ENCODE measurements at places on chromosomes 7 and 10. TPM values are rescaled to one million over a fixed set of nuclear protein-coding genes. Genes with fewer than 3 reads are reported as not detected.
A peak's percentile ranks its signal among the peaks of the same experiment; 100 is the strongest.

DNA sequence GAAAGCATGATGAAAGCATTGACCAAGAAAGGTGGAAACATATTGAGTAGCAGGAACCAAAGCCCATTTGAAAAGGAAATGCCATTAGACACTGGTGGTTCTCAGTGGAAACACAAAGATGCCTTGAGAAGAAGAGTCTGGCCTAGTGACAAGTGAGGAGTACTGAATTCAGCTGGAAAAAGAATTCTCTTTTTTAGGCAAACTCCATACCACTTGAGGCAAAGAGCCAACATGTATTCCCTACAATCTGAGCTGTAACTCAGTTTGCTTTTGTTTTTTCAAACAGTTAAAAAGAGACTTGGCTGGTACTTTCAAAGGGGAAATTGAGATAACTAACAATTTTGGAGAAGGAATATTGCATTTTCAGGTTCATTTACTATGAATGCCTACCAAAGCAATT lies 624.0 kb downstream of the NRG3 start:
- H3K27me3 ChIP-seq, result no peaks in the 10 kb centered on the region
- H3K27ac ChIP-seq, result no peak overlapping the region
- no peak for DNase-seq
- H3K4me1 ChIP-seq, result no peaks in the 10 kb centered on the region

DNA sequence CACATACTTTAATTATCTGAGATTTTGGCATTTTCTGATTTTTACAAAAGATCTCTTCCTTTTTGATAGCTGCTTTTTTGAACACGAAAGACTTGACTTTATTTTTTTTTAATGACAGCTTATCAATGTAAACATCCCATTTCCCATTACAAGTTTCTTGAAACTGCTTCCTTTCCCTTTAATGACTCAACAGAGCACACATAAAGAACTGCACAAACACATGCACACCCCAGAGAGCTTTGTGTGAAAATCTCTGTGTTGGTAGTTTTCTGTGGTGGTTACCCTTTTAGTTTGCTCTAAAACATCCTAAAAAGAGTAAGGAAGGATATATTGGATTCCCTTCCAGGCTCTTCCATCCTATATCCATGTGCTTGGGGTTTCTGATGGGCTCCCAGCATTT lies 125.1 kb upstream of the ZNF32 start:
- no peak overlapping the region for H3K4me3 ChIP-seq
- H3K27me3 ChIP-seq, result no peaks in the 10 kb centered on the region
- no peak for DNase-seq
- no peak overlapping the region for H3K27ac ChIP-seq

GRCh38 chr7:115191526-115191925 lies 269.6 kb downstream of the MDFIC start:
- H3K27ac ChIP-seq, result no peak overlapping the region
- no peak for DNase-seq
- no peak overlapping the region for H3K4me3 ChIP-seq
- H3K4me1 ChIP-seq, result no peaks in the 10 kb centered on the region
- H3K36me3 ChIP-seq, result no peaks in the 10 kb centered on the region

DNA sequence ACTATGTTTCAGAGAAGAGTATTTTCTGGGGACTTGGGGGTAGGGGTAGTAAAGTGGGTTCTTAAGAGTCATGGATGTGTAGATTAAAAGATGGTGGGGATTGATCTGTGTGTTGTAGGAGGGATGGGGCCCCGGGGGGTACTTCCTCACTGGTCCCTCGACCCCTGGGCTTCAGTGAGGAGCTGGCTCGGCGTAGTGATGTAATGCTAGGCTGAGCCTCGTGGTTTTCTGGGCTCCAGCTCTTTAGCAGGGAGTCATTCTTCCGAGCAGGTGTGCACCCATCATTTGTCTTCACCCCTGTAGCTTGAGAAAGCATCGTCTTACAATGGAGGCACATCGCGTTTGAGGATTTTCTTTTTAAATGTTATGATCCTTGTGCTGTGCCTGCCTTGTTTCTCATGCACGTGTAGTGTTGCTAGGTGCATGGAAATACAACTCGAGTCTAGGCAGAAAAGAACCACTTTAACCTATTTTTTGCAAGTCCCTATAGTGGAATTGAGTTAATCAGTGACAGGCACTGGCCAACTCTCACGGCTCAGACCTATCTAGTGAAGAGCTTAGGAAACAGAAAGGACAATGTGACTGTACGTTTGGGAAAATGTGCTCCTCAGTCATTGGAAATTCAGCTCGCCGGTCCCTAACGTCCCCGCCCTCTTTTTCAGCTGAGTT lies 106.1 kb upstream of the BTBD16 start:
- H3K4me3 ChIP-seq, result peak overlapping the region; percentile 77
- no peaks in the 10 kb centered on the region for H3K27me3 ChIP-seq
- H3K27ac ChIP-seq, result peak overlapping the region; percentile 90
- DNase-seq, result no peak
- no peaks in the 10 kb centered on the region for H3K36me3 ChIP-seq
- peaks cover 38% of the 10 kb centered on the region for H3K4me1 ChIP-seq

Gene PKD2L1
- total RNA-seq, result not detected

- DNase-seq, result no peak
- H3K27me3 ChIP-seq, result peaks cover 8% of the 10 kb centered on the region
- no peak overlapping the region for H3K4me3 ChIP-seq
- no peak overlapping the region for H3K27ac ChIP-seq
- H3K36me3 ChIP-seq, result no peaks in the 10 kb centered on the region
These were observed 102.5 kb upstream of the APBB1IP start for GRCh38 chr10:26335574-26336093.

Gene SLC26A4
- total RNA-seq, result 0.51 TPM

Gene SAP25
- 1.5 TPM for total RNA-seq

DNA sequence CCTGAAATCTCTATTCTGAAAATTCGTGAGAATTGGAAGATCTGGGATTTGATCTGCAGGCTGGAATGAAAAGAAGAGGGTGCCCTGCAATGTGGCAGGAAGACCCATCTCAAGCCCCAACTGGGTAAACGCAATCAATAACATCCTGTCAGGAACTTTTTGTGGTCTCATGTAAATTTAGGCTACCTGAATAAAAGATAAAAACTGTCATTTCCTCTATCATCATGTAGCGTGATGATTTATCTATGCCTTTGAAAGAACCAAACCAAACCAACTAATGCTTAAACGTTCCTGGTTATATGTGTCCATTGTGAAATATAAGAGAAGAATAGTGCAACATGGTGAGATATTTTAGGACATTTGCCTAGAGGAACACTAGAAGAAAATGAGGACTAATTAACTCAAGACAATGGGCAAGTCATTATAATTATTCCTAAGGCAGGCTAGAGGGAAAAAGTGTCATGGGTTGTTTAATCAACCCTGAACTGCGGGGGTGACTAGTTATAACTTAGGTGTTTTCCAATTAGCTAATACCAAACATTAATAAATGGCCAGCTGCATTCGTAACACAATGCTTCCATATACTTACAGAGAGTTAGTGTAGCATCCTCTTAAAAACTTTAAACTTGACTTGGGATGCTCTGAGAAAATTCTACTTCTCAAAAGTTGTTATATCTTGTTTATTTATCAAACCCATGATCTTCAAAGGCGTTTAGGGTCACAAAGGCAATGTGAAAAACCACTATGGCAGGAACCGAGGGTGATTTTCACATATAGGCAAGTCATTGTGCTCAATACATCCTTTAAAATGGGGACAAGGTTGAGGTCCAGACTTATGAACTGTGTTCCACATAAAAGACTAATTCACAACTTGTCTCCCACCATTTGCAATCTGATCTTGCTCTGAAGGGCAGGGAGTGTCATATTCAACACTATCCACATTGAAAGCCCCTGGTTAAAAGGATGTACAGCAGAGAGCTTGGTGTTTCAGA lies 48.6 kb upstream of the ADO start:
- H3K27me3 ChIP-seq, result peaks cover 30% of the 10 kb centered on the region
- H3K4me3 ChIP-seq, result no peak overlapping the region
- DNase-seq, result no peak
- H3K27ac ChIP-seq, result no peak overlapping the region
- H3K36me3 ChIP-seq, result no peaks in the 10 kb centered on the region

DNA sequence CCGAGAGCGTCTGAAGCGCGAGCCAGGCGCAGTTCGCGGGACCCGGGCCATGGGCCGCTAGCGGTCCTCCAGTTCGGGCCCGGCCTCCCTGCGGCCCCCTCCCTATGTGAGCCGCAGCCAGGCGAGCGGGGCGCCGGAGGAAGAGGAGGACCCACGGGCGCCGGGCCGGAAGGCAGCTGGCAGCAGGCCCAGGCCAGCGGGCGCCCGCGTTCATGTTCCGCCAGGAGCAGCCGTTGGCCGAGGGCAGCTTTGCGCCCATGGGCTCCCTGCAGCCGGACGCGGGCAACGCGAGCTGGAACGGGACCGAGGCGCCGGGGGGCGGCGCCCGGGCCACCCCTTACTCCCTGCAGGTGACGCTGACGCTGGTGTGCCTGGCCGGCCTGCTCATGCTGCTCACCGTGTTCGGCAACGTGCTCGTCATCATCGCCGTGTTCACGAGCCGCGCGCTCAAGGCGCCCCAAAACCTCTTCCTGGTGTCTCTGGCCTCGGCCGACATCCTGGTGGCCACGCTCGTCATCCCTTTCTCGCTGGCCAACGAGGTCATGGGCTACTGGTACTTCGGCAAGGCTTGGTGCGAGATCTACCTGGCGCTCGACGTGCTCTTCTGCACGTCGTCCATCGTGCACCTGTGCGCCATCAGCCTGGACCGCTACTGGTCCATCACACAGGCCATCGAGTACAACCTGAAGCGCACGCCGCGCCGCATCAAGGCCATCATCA lies 1.1 kb downstream of the ADRA2A start:
- peak overlapping the region; percentile 55 for H3K4me3 ChIP-seq
- H3K4me1 ChIP-seq, result peaks cover 7% of the 10 kb centered on the region
- peaks cover 50% of the 10 kb centered on the region for H3K27me3 ChIP-seq
- peak; percentile 84 for DNase-seq
- H3K27ac ChIP-seq, result no peak overlapping the region

- no peaks in the 10 kb centered on the region for H3K4me1 ChIP-seq
- H3K27ac ChIP-seq, result no peak overlapping the region
- no peak for DNase-seq
- no peaks in the 10 kb centered on the region for H3K27me3 ChIP-seq
- no peak overlapping the region for H3K4me3 ChIP-seq
These were observed 30.8 kb downstream of the C10orf143 start for GRCh38 chr10:130079614-130080460.

GRCh38 chr7:37076668-37077067 lies 352.4 kb upstream of the AOAH start:
- no peaks in the 10 kb centered on the region for H3K36me3 ChIP-seq
- H3K4me3 ChIP-seq, result no peak overlapping the region
- no peaks in the 10 kb centered on the region for H3K4me1 ChIP-seq
- H3K27me3 ChIP-seq, result no peaks in the 10 kb centered on the region
- no peak for DNase-seq

DNA sequence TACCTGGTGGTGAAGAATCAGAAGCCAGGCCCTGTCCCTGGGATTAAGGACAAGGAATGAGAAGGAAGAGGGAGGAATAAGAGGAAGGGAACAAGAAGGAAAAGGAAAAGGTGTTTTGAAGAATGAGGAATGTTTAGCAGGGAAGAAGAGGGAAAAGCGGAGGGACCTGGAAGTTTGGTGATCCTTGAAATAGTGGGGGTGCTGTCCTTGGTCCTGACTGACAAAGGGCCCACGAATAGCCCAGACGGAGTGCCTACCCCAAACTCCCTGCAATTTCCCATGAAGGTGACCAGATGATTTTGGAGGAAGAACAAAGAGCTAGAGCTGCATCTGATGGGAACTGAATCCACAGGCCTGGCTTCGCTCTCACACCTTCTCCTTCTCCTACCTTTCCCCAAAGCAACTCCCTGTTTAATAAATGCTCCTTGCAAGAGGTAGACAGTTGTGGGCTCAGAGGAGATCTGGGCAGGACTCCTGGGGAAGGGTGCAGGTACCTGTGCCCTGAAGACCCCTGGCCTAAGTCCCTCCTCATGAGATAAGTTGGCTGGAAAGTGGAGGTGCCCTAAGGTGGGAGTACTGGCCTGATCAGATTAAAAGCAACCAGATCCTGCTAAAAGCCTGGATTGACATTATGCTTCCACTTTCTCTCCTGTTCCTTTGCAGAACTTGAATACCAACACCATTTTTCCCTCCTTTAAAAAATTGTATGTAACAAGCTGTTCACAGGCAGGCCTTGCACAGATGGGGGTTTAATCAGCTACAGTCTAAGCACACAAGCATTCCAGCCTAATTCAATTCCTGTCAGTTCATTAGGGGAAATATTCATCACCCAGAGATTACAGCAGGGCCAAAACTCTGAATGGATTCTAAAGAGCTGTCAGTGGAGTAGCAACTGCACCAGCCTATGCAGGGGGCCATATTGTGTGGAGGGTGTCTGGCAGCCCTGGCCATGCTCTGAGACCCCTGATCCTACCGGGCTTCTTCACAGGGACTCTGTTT lies 19.4 kb downstream of the KAZALD1 start:
- no peaks in the 10 kb centered on the region for H3K36me3 ChIP-seq
- H3K4me3 ChIP-seq, result no peak overlapping the region
- no peak for DNase-seq
- H3K27me3 ChIP-seq, result peaks cover 36% of the 10 kb centered on the region

Gene CALML3
- total RNA-seq, result not detected

Gene GPNMB
- 116 TPM for total RNA-seq

- DNase-seq, result no peak
- no peaks in the 10 kb centered on the region for H3K27me3 ChIP-seq
- H3K4me3 ChIP-seq, result no peak overlapping the region
These were observed 4.5 kb upstream of the ZNF438 start for GRCh38 chr10:31036209-31036608.

Gene TDRD1
- not detected for total RNA-seq

DNA sequence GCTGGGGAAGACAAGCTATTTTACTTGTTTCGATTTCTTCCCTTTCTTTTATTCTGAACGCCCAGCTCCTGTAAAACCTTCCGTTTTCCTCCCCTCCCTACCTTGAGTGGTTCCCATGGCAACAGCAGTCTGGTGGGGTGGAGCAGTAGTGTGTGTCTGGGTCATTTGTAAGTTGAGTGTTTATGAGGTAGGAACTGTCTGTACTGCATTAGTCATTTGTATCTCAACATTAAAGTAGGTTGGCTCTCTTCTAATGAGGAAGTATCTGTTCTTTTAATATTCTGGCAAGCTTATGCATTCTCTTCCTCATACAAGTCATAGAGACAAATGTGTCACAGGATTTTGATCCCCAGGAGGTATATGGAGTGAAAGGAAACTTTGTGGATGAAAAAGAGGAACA lies 85.3 kb upstream of the CCDC6 start:
- H3K4me1 ChIP-seq, result peaks cover 4% of the 10 kb centered on the region
- no peak for DNase-seq
- no peak overlapping the region for H3K27ac ChIP-seq
- H3K4me3 ChIP-seq, result no peak overlapping the region
- no peaks in the 10 kb centered on the region for H3K36me3 ChIP-seq
- H3K27me3 ChIP-seq, result peaks cover 39% of the 10 kb centered on the region
